Cerebellar nuclear complex (tissue), 1 donor: ENCODE measurements at places on chromosomes 7 and 10.

DNA sequence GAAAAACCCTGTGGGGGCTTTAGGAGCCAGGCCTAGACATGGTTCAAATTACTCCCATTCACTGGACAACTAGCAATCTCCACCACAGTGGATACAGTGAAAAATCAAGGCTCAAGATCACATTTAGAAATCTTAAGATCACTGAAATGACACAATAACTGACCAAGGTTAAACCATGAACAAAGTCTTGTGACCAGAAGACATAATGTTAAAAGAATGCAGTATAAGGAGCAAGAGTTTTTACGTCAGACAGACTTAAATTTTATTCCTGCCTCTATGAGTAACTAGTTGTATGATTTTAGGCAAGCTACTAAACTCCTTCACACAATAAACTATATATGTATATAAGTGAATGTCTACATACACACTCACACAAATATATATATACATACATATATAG, 68.5 kb downstream of the MICU1 start:
- DNase-seq, result no peak

DNA sequence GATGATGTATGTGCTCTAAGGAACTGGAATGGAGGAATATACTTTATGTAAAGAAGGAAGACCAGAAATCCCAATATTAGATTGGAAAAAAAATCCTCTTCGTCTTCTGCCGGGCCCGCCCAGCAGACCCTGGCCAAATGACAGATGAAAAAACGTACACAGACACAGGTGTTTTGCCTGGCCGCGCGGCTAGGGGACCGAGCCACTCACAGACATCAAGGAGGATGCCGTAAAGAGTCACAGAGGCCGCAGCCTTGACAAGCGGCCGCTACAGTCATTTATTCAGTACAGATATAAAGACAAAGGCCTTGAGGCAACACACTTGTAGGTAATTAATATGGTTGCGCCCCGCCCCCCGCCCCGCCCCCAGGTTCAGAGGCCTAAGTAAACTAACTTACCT, 594.1 kb downstream of the GRM8 start:
- no peak for DNase-seq

GRCh38 chr7:74017125-74017524, 10.8 kb upstream of the ELN start:
- no peak for DNase-seq

DNA sequence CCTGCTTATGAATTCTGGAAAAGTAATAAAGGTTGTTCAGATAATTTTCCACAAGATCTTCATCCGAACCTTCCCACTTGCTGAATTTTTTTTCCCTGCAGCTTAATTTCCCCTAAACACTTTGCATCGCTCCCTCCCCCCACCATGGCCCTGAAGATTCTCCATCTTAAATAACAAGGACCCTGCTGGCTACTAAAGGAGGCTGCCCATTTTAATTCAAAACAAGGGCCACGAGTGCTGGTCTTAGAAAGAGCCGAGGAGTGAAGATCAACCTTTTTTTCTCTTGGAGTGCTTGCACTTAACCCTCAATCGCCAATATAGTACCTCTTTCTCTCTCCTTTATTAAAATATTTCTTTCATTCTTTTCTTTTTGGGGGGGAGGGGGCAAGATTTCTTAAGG, 9.2 kb upstream of the SP8 start:
- DNase-seq, result no peak

- DNase-seq, result no peak
These were observed 106.6 kb downstream of the ADAM22 start for GRCh38 chr7:88040694-88041093.

GRCh38 chr7:44134943-44135628, 6.0 kb downstream of the MYL7 start:
- no peak for DNase-seq
